Activated B cell treated with CpG ODN at 0.5 μM for 24 hours (primary cell): ENCODE measurements at places on chromosomes 6 and 20.

DNA sequence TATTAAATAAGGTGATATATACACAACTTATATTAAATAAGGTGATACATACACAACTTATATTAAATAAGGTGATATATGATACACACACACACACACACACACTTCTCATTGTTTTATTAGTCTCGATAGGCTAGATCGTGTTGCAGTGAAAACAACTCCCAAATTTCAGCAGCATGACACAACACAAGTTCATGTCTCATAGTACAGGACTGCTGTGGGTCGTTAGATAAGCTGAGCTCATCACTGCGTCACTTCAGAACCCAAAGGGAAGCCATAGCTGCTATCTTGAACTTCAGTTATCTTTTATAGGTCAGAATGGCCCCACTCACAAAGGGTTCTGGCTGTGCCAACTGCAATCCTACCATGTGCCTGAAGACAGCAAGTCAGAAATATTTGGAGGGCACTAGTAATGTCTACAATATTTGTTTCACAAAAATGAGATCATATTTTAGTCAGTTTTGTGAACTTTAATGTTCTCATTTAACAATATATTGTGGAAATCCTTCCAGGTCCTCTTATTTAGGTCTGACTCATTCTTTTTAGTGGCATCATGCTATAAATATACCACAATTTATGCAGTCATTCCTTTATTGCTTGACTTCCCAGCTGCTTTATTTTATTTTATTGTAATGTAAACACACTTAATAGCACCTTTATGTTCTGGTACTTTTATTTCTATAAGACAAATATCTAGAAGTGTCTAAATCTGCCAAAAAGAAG lies 290.2 kb downstream of the PHACTR1 start:
- no peak for DNase-seq
- no peak overlapping the region for H3K27ac ChIP-seq
- no peak overlapping the region for H3K4me3 ChIP-seq
- no peaks in the 10 kb centered on the region for H3K36me3 ChIP-seq

- no peak overlapping the region for H3K27ac ChIP-seq
- H3K4me1 ChIP-seq = no peaks in the 10 kb centered on the region
- H3K27me3 ChIP-seq = no peaks in the 10 kb centered on the region
- no peaks in the 10 kb centered on the region for H3K36me3 ChIP-seq
- H3K4me3 ChIP-seq = no peak overlapping the region
- DNase-seq = no peak
Observed at GRCh38 chr6:50655848-50656453, 57.4 kb upstream of the TFAP2D start.

DNA sequence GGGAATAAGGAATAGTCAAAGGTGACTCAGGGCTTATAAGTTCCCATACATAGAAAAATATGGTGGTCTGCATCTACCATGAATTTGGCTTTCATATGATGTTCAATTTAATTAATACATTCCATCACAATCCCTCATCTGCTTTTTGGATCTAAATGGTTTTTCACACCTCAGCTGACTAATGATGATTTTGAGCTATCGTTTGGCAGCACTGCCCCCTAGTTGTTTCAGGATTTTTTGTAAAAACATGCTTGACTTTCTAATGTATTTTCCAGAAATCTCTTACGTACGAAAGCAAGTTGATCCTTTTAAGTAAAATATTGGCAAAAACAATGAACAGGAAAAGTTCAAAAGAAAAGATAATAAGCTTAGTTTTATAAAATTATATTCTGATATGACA lies 408.6 kb upstream of the ADGRB3 start:
- no peak for DNase-seq
- H3K36me3 ChIP-seq = no peaks in the 10 kb centered on the region
- H3K27ac ChIP-seq = no peak overlapping the region
- H3K27me3 ChIP-seq = no peaks in the 10 kb centered on the region
- no peak overlapping the region for H3K4me3 ChIP-seq

DNA sequence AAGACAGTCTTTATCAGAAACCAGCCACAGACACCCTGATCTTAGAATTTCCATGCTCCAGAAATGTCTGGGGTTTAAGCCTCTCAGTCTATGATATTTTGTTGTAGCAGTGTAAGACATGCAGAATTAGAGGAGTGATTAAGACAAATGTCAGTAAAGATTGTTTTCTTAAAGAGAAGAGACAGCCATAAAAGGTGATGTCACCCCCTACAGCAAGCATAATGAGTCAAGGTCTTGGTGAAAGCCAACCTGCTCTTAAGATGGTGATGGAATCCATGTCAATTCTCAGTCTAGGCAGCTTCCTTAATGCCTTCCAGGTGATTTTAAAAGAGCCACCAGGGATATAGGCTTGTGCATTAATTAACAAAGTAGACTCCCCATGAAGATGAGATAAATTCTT lies 849.9 kb upstream of the EPHA7 start:
- no peak for DNase-seq
- H3K36me3 ChIP-seq = no peaks in the 10 kb centered on the region
- H3K27me3 ChIP-seq = no peaks in the 10 kb centered on the region
- no peaks in the 10 kb centered on the region for H3K4me1 ChIP-seq

DNA sequence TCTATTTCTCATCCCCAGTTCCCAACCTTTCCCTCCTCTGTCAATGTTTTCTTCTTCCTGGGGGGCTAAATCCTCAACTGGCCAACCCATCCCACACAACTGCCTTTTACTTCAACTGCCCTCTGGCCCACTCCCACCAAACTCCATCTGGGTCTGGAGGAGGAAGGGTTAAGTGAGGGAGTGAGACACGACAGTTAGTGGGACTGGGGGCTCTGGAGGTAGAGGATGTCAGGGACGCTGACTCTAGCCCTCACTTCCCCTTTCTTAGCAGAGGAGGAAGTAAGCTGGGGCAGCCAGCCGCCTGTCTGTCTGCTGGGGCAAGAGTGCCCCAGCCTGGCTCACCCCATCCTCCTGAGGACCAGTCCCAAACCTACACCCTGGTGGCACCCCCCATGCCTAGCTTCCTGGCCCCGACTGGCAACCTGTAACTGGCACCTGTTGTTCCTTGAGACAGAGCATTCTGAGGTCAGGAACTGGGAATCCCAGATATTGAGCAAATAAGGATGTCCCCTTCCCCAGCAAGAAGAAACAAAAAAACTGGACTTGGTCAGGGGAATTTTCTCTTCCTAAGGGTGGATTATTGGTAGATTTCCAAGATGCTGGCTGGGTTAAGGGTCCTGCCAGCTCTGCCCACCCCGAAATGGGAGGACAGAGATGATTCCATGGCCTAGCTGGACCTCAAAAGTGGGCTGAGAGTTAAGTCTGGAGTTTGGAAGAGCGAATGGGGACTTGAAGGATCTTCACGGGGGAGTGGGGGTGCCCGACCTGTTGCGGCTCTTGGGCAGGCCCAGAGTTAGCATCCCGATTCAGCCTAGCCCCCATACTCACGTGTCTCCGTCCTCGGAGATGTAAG lies 971 bp downstream of the NFKBIE start:
- peak overlapping the region; percentile 100 for H3K4me3 ChIP-seq
- DNase-seq = peak; percentile 66
- peaks cover 54% of the 10 kb centered on the region for H3K36me3 ChIP-seq
- H3K27ac ChIP-seq = peak overlapping the region; percentile 99
- H3K27me3 ChIP-seq = no peaks in the 10 kb centered on the region
